H1 (cell line): ENCODE measurements at places on chromosomes 7 and 10. TPM values are rescaled to one million over a fixed set of nuclear protein-coding genes. Genes with fewer than 3 reads are reported as not detected.

DNA sequence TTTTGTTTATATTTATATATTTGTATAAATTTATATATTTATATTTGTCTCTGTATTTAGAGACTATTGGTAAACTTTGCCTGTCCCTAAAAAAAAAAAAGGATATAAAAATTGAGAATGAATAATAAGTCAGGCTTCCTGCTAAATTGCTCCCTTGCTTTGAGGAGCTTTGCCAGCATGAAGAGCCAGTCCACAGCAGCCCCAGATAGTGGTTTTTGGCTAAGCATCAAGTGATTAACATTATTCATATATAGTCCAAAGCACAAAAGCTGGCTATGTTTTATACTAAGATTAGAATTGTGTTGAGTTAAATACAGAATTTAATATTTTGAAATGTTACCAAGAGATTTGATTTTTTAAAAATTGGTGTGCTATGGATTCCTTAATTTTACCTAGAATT is 264.9 kb upstream of the FERD3L start:
- H3K27me3 ChIP-seq, result no peaks in the 10 kb centered on the region
- no peaks in the 10 kb centered on the region for H3K36me3 ChIP-seq
- no peak overlapping the region for H3K4me3 ChIP-seq
- no peak for DNase-seq
- H3K27ac ChIP-seq, result no peak overlapping the region
- H3K4me1 ChIP-seq, result no peaks in the 10 kb centered on the region; the same call in 1 of the 2 replicates

OR6B1 gene
- not detected in 2 replicates for polyA plus RNA-seq

MNX1 gene
- polyA plus RNA-seq, result not detected in 2 replicates

ADCYAP1R1 gene
- 14.4 and 16.4 TPM in 2 replicates for polyA plus RNA-seq

- no peak overlapping the region for H3K4me3 ChIP-seq
- no peaks in the 10 kb centered on the region for H3K27me3 ChIP-seq
- DNase-seq, result no peak
- no peaks in the 10 kb centered on the region for H3K36me3 ChIP-seq
Measured at GRCh38 chr10:21754410-21755011, 220.5 kb downstream of the MLLT10 start.

GRCh38 chr10:114881901-114882300 is 56.1 kb upstream of the TRUB1 start:
- DNase-seq, result no peak
- H3K27ac ChIP-seq, result no peak overlapping the region
- no peaks in the 10 kb centered on the region for H3K27me3 ChIP-seq
- H3K4me1 ChIP-seq, result peaks cover 11% of the 10 kb centered on the region
- no peaks in the 10 kb centered on the region for H3K36me3 ChIP-seq
- H3K4me3 ChIP-seq, result no peak overlapping the region

GRCh38 chr10:70328018-70328417 is 44.2 kb upstream of the NPFFR1 start:
- H3K27me3 ChIP-seq, result no peaks in the 10 kb centered on the region
- no peak overlapping the region for H3K27ac ChIP-seq
- no peak overlapping the region for H3K4me3 ChIP-seq
- peaks cover 6% of the 10 kb centered on the region for H3K4me1 ChIP-seq
- no peaks in the 10 kb centered on the region for H3K36me3 ChIP-seq
- no peak for DNase-seq

OR6V1 gene
- polyA plus RNA-seq, result not detected in 2 replicates

DNA sequence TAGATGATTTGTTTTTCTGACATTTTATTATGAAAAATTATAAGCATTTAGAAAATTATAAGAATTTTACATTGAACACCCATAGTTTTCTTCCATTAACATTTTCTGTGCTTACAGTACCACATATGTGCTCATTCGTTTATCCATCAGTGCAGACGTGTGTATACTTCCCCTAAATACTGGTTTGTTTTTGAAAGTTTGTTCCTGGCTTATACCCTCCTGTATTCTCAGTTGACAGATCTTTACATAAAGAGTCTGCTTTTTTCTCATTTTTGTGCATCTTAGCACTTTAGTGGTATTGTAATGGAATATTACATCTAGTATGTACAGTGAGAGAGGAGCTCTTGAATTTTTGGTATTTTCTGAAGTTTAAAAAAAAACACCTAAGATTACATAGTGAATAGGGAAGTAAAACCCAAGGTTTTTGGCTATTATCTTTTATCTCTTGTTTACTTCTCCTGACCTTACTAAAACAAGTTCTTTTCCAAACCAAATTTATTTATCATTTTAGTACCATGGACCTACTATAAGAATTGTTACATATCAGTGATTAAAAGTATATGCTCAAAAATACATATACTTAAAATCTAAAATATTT is 8.1 kb downstream of the DLD start:
- H3K4me3 ChIP-seq, result no peak overlapping the region
- no peak overlapping the region for H3K27ac ChIP-seq
- no peaks in the 10 kb centered on the region for H3K27me3 ChIP-seq

- no peak overlapping the region for H3K27ac ChIP-seq
- DNase-seq, result peak; percentile 92
- peaks cover 3% of the 10 kb centered on the region; the same call in 1 of the 2 replicates for H3K36me3 ChIP-seq
- H3K4me3 ChIP-seq, result no peak overlapping the region
- no peaks in the 10 kb centered on the region for H3K27me3 ChIP-seq
- H3K4me1 ChIP-seq, result no peaks in the 10 kb centered on the region
Measured at GRCh38 chr7:128398016-128398840, 11.6 kb downstream of the IMPDH1 start.
